NCI-H1092 (cell line): ENCODE measurements at places on chromosomes 6 and 20.
A peak's percentile ranks its signal among the peaks of the same experiment; 100 is the strongest.

DNA sequence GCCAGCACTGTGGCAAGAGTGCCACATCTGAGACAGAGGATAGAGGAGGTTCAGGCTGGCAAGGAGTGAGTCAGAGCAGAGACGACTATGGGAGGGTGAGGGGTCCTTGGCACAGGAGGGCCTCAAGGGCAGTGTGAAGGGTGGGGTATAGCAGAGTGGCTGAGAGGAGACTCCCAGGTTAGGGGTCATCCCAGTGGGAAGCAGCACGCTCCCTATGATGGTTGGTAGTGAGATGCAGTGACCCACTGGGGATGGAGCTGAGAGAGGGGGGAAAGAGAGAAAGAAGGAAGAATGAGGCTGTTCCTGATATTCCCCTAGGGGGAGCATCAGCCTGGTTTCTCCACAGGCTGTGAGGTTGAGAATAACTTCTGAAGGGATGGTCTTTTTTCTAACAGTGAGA, 97.3 kb downstream of the INSM1 start:
- no peak for DNase-seq

- DNase-seq = peak; percentile 45
These were observed 54.6 kb downstream of the PCSK2 start for GRCh38 chr20:17281478-17281877.

DNA sequence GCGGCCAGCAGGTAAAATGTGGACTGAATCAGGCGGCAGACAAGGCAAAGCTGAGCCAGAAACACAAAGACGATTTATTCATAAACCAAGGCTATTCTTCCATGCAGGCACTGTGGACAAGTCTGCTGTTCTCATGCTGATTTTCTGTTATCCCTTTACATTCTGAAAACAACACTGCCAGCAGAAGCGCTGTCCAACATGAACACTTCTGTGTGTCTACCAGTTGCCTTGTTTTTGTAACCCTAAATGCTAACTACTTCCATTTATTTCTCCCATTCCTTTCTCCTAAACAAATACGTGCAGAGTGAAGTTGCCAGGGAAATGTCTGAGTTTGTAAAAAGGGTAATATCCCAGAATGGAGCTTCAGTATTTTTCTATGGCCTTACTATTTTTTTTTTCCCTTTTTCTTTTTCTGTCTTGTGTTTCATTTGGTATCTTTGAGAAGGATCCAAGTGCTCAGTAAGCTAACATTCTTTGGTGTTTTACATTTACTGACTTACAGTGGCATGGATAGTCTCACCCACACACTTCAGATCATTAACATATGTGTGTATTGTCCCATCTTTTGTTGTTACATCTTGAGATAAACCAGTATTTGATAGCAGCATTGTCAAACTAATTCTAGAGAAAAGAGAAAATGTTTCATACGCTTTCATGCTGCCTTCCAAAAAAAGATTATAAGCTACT, 1308.9 kb upstream of the MAP3K7 start:
- DNase-seq = no peak

- no peak for DNase-seq
These were observed 41.5 kb upstream of the GJA1 start for GRCh38 chr6:121393731-121394505.

DNA sequence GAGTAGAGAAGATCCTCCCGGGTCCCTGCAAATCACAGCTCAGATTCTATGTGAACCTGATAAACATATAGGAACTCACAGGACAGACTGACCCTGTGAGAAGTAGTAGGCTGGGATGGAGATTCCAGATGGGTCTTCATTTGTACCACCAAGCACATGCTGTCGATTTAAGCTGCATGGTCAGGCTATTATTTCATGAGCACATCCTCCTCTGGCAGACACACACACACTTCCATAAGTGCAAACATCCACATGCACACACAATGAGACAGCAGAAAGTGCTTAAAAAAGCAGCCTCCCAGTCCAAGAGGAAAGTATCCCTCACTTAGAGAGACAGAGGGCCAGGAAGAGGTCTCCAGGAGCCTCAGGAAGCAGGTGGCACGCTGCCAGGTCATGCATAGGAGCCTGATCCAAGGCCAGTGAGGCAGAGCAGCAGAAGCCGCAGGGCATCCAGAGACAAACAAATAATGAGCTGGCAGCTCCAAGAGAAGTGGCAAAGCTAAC, 131.8 kb downstream of the UNC5CL start:
- peak; percentile 74 for DNase-seq

GRCh38 chr6:15602154-15602553, 60.7 kb downstream of the DTNBP1 start:
- no peak for DNase-seq

DNA sequence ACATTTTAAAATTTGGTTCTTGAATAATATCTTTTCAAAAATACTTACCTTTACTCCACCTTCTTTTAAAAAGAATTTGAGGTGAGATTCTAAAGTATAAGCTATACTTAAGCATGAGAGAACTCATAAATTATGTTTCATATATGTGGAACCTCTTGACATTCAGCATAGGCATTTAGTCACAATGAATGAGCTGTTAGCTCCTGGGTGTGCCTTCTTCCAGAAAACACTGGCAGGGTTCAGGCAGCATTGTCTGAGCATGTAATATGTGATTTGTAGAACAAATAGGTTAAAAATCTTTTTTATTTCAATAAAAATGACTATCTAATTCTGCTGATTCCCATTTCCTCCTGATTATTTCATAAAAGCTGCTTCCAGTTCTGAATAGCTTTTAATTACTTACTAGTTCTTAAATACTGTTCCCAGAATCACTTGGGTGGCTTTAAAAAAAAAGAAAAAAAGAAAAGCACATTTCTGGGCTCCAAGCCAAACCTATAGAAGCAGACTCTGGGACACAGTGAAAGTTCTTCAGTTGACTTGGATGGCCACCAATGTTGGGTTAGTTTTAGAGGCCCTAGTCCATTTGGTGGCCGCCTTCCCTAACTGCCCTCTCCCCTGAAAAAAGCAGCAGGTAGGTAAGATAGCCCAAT, 20.2 kb downstream of the RNF8 start:
- no peak for DNase-seq
